ENCODE measurements at places on chromosomes 7 and 10.

DNA sequence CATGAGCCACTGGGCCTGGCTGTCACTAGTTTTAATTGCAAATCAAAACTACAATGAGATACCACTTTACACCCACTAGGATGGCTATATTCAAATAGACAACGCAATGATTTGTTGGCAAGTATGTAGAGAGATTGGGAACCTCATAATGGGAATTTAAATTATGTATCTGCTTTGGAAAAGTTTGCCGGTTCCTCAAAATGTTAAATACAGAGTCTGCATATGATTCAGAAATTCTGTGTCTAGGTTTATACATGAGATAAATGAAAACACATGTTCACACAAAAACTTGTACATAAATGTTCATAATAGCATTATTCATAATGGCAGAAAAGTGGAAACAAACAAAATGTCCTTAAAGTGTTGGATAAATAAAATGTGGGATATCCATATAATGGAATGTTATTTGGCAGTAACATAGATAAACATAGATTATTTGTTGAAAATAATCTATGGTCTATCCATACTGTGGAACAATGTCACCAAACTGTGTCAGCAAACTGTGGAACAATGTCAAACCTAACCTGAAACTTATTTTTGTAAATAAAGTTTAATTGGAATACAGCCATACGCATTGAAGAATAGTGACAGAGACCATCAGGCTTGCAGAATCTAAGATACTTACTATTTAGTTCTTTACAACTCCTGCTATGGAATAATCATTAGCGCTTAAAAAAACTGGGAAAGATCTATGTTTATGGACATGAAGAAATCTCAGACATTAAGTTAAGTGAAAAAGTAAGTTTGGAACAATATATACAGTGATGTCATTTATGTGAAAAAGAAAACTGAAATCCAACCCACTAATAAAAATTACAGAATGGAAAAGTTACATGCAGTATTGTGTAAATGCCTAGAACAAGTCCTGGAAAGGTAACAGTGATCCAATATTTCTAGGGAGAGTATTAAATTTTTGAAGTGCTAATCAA lies 70.9 kb downstream of the CCDC7 start:
- no peaks in the 10 kb centered on the region for H3K36me3 ChIP-seq
- no peak overlapping the region for H3K27ac ChIP-seq
- no peak overlapping the region for H3K4me3 ChIP-seq
- no peaks in the 10 kb centered on the region for H3K4me1 ChIP-seq
- no peak for DNase-seq

- no peaks in the 10 kb centered on the region for H3K36me3 ChIP-seq
- no peaks in the 10 kb centered on the region for H3K4me1 ChIP-seq
- no peaks in the 10 kb centered on the region for H3K27me3 ChIP-seq
- H3K4me3 ChIP-seq, result no peak overlapping the region
Measured at GRCh38 chr10:55058800-55059199, 257.8 kb upstream of the PCDH15 start.

GRCh38 chr7:21454906-21455305 lies 27.0 kb downstream of the SP4 start:
- peaks cover 31% of the 10 kb centered on the region for H3K36me3 ChIP-seq
- H3K4me1 ChIP-seq, result no peaks in the 10 kb centered on the region

DNA sequence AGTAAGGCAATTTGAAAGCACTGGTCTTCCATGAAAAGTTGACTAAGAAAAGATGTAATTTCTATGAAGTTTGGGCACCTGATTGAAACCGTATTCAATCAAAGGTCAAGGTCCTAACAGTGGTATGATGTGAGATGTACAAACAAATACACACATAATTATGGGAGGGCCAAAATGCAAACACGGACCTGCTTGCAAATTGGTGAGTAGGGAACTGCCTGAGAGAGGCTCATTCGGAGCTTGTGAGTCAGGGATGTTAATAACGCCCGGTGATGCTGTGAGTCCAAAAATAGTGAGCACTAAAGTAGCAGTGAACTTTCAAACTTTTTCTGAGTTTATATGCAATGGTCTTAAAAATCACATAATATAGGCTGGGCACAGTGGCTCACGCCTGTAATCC lies 34.2 kb upstream of the FAM180A start:
- H3K27me3 ChIP-seq, result no peaks in the 10 kb centered on the region
- no peak overlapping the region for H3K27ac ChIP-seq
- no peaks in the 10 kb centered on the region for H3K4me1 ChIP-seq

DNA sequence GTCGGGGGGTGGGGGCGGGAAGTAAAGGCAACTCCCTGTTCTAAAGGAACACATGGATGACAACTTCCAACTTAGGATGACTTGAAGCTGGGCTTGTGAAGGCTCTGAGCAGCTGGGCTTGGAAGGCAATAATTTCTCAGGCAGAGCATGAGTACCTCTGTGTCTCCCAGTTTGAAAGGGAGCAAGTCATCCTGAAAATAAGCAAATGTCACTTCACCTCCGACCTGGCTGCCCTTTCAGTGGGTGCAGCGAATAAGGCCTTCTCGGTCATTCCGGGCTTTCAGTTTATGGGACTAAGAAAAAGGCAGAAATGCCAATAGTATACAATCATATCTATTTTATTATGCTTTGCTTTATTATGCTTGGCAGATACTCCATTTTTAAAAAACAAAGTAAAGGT lies 15.3 kb upstream of the ADAMTS14 start:
- H3K36me3 ChIP-seq, result no peaks in the 10 kb centered on the region
- peaks cover 6% of the 10 kb centered on the region for H3K27me3 ChIP-seq
- DNase-seq, result no peak

DNA sequence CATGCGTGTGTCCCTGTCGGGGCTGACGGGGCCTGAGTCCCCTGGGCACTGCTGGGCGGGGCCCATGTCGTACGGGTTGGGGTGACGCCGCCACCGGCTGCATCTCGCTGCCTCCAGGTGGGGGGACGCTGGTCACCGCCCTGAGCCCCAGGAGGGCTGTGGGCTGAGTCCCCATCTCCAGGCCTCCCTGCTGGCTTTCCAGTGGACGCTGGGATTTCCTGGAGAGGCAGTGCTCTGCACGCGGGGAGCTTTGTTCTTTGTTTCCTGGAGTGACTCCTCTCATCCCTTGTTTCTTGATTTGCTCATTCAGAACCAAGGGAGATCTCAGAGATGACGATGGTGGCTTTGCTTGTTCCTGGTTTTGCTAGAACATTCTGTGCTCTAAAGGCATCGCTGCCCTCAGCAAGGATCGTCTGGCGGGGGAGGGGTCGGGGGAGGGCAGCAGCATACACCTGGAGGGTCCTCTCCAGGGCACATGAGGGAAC lies 21.0 kb downstream of the PWWP2B start:
- no peak overlapping the region for H3K4me3 ChIP-seq
- H3K27ac ChIP-seq, result no peak overlapping the region

DNA sequence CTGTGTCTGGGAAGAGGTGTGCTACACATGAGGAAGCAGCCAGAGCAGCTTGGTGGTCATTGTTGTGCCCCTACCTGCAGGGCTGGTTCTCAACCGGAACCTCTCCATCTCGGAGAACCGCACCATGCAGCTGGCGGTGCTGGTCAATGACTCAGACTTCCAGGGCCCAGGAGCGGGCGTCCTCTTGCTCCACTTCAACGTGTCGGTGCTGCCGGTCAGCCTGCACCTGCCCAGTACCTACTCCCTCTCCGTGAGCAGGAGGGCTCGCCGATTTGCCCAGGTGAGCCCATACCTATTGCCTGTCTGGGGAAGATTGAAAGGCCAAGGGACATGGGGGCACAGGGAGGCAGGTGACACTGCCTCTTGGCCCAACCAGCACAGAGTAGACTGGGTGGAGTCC lies 29.3 kb upstream of the CSGALNACT2 start:
- DNase-seq, result no peak
- no peaks in the 10 kb centered on the region for H3K27me3 ChIP-seq
- H3K27ac ChIP-seq, result no peak overlapping the region
- no peak overlapping the region for H3K4me3 ChIP-seq

- no peaks in the 10 kb centered on the region for H3K4me1 ChIP-seq
- no peaks in the 10 kb centered on the region for H3K36me3 ChIP-seq
- H3K4me3 ChIP-seq, result no peak overlapping the region
- no peak for DNase-seq
Measured at GRCh38 chr10:127452568-127452967, 96.5 kb upstream of the NPS start.

- no peak overlapping the region for H3K27ac ChIP-seq
- no peak overlapping the region for H3K4me3 ChIP-seq
- H3K4me1 ChIP-seq, result no peaks in the 10 kb centered on the region
- no peak for DNase-seq
Measured at GRCh38 chr10:116833986-116834985, 15.0 kb upstream of the ENO4 start.

DNA sequence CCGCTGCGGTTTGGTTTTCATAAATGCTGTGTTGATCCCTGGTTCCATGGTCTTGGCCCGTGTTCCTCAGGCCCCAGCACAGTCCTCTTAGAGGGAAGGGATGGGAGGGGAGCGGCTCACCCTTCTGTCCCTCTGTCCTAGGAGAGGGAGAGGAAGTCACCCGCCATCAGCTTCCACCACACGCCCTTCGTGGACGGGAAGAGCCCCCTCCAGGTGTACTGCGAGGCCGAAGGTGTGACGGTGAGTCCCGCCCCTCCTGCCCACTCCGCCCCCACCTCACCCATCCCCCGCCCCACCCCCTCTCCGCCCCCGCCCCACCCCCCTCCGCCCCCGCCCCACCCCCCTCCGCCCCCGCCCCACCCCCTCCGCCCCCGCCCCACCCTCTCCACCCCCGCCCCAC lies 37.5 kb upstream of the DPYSL4 start:
- H3K27ac ChIP-seq, result no peak overlapping the region
- H3K27me3 ChIP-seq, result no peaks in the 10 kb centered on the region

GRCh38 chr7:44073664-44074348 lies 8.4 kb upstream of the PGAM2 start:
- DNase-seq, result peak; percentile 53
- peaks cover 34% of the 10 kb centered on the region for H3K36me3 ChIP-seq
- H3K27me3 ChIP-seq, result no peaks in the 10 kb centered on the region
- H3K27ac ChIP-seq, result peak overlapping the region; percentile 60

DNA sequence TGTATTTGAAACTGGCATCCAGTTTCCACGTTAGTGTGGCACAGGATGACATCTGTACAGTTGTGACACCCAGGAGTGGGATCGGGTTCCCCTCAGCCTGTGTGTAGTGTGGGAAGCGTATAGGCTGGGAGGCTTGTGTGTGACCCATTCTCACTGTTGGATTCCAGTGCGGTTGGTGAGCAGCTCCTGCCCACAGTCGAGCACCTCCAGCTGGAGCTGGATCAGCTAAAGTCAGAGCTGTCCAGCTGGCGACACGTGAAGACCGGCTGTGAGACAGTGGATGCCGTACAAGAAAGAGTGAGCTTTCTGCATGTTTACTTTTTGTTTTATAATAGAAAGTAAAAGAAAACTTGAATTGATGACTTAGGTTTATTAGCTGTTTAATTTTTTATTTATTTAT lies 18.7 kb upstream of the GET4 start:
- no peak overlapping the region for H3K4me3 ChIP-seq
- no peaks in the 10 kb centered on the region for H3K27me3 ChIP-seq
- no peaks in the 10 kb centered on the region for H3K4me1 ChIP-seq

GRCh38 chr10:62691336-62691735 lies 113.2 kb upstream of the ADO start:
- peak overlapping the region; percentile 13 for H3K4me3 ChIP-seq
- no peak for DNase-seq
- H3K27ac ChIP-seq, result peak overlapping the region; percentile 68

DNA sequence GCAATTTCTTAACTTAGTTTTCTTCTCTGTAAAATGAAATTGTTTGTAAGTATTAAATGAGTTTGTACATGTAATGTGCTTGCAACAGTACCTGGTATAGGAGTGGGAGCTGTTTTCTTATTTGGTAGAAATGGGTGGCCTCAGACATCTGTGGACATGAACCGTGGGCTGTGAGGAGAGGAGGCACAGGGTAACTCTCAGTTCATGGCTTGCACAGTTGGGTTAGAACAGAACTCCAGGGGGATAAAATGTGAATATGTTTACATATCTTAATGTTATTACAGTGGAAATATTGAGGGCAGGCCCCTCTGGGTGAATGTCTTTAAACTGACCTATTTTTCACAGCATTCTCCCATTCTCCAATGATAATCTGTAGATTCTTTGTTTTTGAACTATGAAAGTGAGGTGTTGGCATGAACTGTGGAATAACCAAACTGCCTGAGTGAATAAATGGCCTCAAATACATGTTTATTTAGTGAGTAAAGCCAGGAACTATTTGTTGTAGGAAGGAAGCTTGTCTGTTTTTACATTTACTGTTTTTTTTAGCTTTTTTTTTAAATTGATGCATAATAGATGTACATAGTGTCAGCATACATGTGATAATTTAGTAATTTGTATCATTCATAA lies 2.6 kb downstream of the ABCA13 start:
- H3K27me3 ChIP-seq, result peaks cover 3% of the 10 kb centered on the region
- no peaks in the 10 kb centered on the region for H3K4me1 ChIP-seq
- H3K4me3 ChIP-seq, result no peak overlapping the region
- no peaks in the 10 kb centered on the region for H3K36me3 ChIP-seq
- DNase-seq, result no peak

DNA sequence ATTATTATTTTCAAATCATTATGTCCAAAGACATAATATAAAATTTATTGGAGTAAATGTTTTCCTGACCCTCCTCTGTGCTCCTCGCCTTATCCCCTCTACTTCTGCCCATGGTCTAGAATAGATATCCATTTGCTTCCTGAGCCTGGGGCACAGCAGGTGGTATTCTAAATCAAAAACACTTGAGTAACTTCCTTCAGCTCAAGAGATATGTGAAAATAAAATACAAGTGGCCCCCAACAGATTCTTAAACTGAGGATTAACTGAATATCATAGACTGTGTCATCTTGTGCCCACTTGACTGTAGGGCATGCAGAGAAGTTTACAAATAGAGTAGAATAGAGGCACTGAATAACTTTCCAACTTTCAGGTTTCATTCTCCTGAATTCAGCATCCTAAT lies 59.1 kb downstream of the HGF start:
- H3K27me3 ChIP-seq, result no peaks in the 10 kb centered on the region
- H3K27ac ChIP-seq, result no peak overlapping the region
- H3K4me1 ChIP-seq, result no peaks in the 10 kb centered on the region
- no peaks in the 10 kb centered on the region for H3K36me3 ChIP-seq
- no peak for DNase-seq

DNA sequence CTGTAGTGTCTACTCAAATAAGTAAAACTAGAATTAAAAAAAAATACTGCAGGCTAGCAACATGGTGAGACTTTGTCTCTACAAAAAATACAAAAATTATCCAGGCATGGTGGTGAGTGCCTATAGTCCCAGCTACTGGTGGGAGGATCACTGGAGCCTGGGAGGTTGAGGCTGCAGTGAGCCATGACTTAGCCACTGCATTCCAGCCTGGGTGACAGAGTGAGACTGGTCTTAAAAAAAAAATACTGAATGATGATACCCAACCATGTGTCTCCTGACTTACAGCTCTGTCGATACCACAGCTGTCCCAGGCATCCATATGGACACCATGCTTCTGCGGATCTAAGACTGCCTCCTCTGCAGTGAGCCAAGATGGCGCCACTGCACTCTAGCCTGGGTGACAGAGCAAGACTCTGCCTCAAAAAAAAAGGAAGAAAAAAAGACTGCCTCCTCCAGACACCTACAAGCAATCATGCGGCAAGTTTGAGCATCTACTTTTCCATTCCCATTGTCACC lies 7.9 kb upstream of the FRAT1 start:
- H3K4me3 ChIP-seq, result no peak overlapping the region
- no peaks in the 10 kb centered on the region for H3K36me3 ChIP-seq
- H3K27me3 ChIP-seq, result no peaks in the 10 kb centered on the region
- no peak for DNase-seq

Data from T-cell (primary cell).